ENCODE measurements at places on chromosomes 16 and 17.

GRCh38 chr16:85935391-85935973 lies 36.5 kb downstream of the IRF8 start:
- DNase-seq: no peak

DNA sequence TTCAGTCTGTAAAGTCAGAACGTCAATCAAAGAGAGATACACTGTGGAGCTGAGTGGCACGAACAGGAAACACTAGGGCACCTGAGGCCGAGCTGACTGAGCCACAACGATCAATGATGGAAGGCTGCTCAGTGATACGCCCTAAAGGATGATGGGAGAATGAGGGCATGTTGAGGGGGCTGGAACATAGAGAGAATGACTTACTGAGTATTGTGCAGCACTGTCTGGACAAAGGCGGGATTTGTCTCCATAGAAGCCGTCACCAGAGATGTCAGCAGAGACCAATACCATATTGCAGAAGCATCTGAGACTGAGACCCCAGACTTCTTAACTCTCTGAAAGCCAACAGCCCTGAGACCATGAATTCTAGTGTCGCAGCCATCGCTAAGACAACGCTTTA lies 33.4 kb downstream of the ZZEF1 start:
- no peak for DNase-seq

DNA sequence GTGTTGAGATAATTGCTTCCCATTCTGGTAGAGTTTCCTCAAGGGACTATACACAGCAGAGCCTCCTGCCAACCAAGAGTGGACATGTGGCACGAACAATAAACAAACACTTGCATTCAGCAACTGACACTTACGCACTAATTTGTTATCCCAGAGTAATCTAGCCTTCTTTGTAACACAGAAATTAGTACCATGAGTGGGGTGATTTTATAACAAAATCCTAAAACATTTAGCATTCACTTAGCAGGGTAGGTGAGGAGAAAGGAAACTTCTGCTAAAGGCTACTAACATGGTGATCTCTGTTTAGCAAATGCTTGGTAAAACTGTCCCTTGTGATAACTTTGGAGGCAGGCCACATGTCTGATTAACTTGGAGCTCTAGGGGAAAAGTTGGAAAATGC lies 325.2 kb downstream of the HS3ST4 start:
- DNase-seq: no peak

DNA sequence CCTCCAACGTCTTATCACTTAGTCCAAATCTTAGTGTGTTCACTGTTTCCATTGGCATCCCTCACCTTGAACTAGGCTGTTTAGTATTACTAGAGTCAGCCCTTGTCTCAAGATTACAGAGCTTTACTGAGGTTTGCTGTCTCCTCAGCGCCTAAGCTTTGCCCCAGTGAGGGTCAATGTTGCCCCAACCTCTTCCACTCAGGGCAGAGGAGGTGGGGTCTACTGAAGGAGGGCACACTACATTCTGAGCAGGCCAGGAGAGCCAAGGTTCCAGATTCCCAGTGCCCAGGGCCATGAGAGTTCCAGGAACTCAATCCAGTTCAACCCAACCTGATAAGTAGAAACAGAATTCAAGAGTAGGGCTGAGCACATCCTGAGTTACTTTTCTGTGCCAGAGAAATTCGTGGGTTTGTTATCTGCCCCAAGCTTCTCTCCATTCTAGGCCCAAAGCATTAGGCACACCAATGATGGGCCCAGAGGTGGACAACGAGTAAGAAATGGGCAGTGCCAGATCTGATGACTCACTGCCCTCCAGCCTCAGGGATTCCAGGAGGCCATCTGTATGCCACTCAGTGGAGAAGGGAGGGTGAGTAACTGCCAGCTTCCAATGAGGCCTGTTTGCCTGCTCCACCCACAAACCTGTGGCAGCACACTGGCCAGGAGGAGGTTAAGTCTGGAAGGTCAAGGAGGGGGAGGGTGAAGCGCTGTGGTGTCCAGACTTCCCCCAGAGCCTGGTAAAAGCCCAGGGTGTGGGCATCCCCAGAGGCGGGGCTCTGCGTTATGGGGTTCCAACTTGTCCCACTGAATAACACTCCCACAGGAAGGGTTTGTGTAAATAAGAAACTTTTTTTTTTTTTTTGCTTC lies 8.2 kb downstream of the TUBG2 start:
- no peak for DNase-seq

- DNase-seq: no peak
Measured at GRCh38 chr16:84526794-84527531, 22.5 kb upstream of the MEAK7 start.

- no peak for DNase-seq
Measured at GRCh38 chr17:74639704-74640151, 16.2 kb upstream of the CD300E start.

DNA sequence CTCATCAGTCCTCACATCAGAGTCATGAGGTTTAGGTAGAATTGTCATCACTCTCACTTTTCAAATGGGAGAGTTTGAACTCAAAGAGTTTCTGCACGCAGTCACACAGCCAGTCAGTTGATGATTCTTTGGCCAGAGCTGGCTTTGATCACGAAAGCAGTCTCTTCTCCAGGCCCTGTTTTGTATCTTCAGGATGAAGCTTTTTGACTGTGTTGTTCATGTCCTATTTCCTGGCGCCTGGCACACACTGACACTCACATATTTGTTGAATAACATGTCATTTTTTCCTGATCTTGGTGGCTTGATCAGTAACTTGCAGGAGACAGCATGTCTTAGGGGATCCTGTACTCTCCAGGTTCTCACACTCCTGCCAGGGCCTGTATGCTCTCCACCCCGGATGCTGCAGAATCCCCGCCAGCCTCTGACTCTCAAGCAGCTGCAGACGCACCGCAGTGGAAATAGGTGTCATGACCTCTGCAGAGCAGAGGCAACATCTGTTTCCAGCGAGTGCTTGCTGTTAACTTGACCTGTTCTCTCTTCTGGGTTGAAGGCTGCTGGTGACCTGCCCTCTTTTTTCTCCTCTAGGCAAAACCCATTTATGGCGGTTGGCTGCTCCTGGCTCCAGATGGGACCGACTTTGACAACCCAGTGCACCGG lies 33.0 kb downstream of the MPRIP start:
- DNase-seq: no peak

DNA sequence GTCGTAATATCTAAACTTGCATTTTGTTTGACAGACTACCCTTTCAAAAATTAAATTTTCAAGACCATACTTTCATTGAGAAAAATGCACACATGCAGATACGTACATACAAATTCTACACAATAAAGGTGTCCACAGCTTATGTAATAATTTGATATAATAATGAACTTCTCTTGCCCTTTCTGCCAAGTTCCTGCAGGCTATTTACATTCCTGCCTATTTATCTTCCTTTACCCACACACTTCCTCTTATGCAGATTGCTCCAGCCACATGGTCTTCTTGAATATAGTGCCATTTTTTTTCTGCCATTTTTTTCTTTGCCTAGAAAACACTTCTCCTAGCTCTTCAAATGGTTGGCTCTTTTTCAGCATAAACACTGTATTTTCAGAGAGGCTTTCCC lies 826.9 kb upstream of the CDH8 start:
- no peak for DNase-seq

GRCh38 chr17:35423761-35424160 lies 8.5 kb downstream of the SLFN12 start:
- DNase-seq: no peak

DNA sequence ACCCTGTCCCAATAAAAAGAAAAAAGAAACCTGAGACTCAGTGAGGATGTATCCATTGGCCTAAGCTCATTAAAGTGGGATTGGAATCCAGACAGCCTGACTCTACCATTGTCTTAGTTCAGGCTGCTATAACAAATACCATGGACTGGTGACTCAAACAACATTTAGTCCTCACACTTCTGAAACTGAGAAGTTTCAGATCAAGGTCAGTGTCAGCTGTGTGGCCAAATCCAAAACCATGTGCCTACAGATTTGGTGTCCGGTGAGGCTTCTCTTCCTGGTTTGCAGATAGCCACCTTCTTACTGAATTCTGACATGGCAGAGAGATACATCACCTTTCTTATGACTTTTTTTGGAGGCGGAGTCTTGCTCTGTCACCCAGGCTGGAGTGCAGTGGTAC lies 53.3 kb upstream of the KDM8 start:
- DNase-seq: no peak

DNA sequence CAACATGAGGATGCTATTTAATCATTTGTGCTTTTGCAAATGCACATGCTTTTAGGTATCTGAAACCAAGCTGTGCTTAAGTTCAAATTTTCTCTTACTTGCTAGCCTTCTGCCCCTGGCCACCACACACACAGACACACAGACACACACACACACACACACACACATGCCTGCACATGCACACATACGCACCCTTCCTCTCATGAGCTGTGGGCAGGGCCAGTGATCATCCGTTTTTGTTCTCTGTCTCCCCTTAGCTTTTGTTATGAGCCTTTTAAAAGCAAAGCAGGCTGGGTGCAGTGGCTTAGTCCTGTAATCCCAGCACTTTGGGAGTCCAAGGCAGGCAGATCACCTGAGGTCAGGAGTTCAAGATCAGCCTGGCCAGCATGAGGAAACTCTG lies 34.2 kb downstream of the CD300LF start:
- no peak for DNase-seq

GRCh38 chr17:30933966-30934365 lies 12.2 kb downstream of the ADAP2 start:
- no peak for DNase-seq

DNA sequence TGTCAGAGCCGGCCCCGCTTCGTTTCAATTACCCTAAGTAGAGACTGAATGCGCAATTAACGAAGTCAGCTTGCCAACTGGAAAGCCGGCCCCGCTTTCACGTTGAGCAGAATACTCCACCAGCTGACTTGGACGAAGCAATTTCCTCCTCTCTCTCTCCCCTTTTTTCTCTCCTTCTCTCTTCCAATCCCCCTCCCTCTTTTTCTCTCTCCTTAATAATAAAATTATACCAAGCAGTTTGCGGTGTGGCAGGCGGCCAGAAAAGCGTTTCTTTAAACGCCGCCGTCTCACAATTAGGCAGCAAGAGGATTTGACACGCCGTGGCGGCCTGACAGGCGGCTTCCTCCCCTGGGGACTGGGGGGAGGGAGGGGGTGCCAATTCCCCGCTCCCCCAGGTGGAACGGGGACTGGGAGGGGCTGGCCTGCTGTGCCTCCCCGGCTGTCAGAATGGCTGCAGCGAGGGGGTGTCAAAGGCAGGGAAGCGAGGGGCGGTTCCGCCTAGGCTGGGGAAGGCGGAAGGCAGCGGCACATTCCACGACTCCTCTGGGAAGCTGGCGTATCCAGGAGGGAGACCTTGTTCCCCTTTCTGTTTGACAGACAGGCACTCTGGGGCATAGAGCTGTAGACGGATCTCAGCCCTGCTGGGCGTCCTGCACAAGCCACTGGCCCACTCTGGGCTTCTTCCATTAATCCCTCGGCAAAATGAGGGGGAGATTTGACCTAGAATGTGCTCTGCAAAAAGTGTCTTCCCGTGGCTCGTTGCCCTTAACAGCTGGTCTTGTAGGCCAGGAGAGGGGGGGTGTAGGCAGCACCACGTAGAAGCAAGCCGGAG lies 52.7 kb downstream of the SREBF1 start:
- no peak for DNase-seq

- no peak for DNase-seq
Measured at GRCh38 chr17:34076743-34077631, 178.1 kb upstream of the CCL2 start.

DNA sequence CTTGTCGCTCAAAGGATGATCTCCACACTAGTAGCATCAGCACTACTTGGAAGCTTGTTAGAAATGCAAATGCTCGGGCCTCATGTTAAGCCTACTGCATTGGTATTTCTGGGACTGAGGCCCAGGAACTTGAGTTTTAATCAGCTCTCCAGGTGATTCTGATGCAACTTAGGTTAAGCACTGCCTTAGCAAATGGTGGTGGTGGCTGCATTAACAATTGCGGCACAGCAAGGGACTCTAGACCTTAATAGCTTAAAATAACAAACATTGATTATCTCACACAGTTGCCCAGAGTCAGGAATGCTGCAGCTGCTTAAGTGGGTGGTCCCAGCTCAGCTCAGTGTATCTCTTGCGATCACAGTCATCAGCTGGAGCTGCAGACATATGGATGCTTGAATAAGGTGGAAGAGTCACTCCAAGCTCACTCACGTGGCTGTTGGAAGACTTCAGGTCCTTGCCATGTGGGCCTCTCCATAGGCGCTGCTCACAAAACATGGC lies 25.8 kb downstream of the HS3ST3A1 start:
- DNase-seq: no peak

DNA sequence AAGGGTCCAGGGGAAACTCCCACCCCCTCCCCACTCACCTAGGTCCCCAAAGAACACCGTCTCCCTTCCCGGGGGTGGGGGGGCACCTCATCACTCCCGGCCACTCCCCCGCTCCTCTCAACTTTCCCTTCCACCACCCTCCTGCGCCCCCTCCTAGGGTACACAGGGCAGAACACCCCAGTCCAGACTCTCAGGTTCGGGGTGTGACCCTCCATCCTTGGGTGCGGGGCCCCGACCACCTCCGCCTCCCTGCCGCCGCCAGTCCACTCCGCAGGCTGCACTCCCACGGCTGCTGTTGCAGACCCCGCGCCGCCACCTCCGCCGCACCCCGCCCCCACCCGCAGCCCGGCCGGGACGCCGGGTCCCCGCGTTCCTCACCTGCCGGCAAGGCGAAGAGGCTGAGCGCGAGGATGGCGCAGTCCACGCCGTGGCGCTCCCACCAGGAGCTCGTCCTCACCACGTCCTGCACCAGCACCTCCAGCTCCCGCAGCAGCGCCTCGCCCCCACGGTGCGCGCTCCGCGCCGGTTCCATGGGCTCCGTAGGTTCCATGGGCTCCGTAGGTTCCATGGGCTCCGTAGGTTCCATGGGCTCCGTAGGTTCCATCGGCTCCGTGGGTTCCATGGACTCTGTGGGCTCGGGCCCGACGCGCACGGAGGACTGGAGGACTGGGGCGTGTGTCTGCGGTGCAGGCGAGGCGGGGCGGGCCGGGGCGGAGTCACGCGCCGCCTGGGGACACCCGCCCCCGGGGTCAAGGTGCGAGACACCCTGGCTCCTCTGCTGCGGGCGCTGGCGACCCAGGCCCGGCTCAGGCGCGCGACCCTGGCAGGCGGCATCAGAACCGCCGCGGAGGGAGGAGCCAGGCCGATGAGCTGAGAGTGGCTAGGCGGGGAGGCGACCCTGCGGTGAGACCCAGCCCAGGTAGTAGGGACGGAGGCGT lies at the start of gene FADS6:
Gene FADS6 (minus strand): TSS at position 660 of the 938 bp plus-strand sequence. CDS start 38 bp downstream, at position 622.
- no peak for DNase-seq

- DNase-seq: no peak
Measured at GRCh38 chr17:42386777-42387657, 1.2 kb downstream of the STAT3 start.

All from stimulated activated CD4-positive, alpha-beta T cell treated with anti-CD3 and anti-CD28 coated beads, Interleukin-1b, Interleukin-23, amount 100 ng/mL, for 1 hour (primary cell).